MCF 10A (cell line): ENCODE measurements at places on chromosomes 6 and 20. TPM values are rescaled to one million over a fixed set of nuclear protein-coding genes. Genes with fewer than 3 reads are reported as not detected.

WFDC12 gene
- not detected in 2 replicates for total RNA-seq

- peaks cover 85% of the 10 kb centered on the region for H3K36me3 ChIP-seq
- H3K27ac ChIP-seq: no peak overlapping the region
- H3K4me3 ChIP-seq: no peak overlapping the region
- H3K27me3 ChIP-seq: no peaks in the 10 kb centered on the region
These were observed 36.4 kb downstream of the XRN2 start for GRCh38 chr20:21339499-21339898.

DNA sequence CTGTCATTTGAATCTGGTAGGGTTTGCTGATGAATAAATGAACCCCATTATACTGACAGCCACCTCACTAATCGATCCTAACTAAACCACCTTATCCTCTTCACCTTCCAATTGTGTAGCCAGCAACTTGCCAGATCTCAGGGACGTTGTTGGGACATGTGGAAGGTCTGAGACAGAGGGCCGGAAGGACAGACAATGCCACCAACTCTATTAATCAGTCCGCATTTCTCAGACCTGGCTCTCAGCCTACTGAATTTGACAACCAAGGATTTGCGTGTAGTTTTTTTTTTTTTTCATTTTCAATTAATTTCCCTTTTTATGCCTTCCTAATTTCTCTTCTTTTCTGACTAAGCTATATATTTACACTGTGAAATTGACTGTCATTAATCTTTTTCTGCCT, 122.5 kb downstream of the CARMIL1 start:
- H3K27ac ChIP-seq: no peak overlapping the region
- no peaks in the 10 kb centered on the region for H3K27me3 ChIP-seq
- H3K4me3 ChIP-seq: no peak overlapping the region
- H3K36me3 ChIP-seq: peaks cover 4% of the 10 kb centered on the region
- H3K4me1 ChIP-seq: no peaks in the 10 kb centered on the region

DNA sequence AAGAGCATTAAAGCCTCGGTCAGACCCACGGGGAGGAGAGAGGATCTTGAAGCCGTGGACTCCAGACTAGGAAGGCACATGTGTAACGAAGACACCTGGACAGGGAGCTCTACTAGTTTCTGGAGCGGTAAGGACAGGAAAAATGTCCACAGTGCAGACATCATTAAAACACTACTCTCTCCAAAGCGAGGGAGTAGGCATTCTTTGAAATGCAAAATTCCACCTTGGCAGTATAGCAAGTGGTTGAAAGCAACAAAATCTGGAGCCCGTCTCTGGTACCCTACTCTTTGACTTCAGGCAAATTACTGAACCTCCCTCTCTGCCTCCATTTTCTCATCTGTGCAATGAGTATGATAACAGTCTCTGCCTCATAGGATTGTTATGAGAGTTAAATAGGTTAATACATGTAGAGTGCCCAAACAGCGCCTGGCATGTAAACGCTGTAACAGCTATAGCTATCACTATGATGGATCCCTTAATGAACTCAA, 408 bp upstream of the CRIP3 start:
- peak overlapping the region; percentile 61 for H3K4me3 ChIP-seq
- DNase-seq: no peak
- H3K36me3 ChIP-seq: no peaks in the 10 kb centered on the region
- H3K27ac ChIP-seq: no peak overlapping the region

GRCh38 chr20:2397091-2397490, 16.4 kb downstream of the TGM6 start:
- H3K4me1 ChIP-seq: no peaks in the 10 kb centered on the region
- no peak for DNase-seq
- H3K27me3 ChIP-seq: no peaks in the 10 kb centered on the region
- H3K4me3 ChIP-seq: no peak overlapping the region
- no peaks in the 10 kb centered on the region for H3K36me3 ChIP-seq
- H3K27ac ChIP-seq: no peak overlapping the region

GRCh38 chr20:36802326-36803222, 29.0 kb upstream of the DSN1 start:
- H3K4me3 ChIP-seq: no peak overlapping the region
- no peaks in the 10 kb centered on the region for H3K27me3 ChIP-seq
- peaks cover 85% of the 10 kb centered on the region for H3K36me3 ChIP-seq
- H3K4me1 ChIP-seq: no peaks in the 10 kb centered on the region
- H3K27ac ChIP-seq: no peak overlapping the region
- DNase-seq: peak; percentile 36

DNA sequence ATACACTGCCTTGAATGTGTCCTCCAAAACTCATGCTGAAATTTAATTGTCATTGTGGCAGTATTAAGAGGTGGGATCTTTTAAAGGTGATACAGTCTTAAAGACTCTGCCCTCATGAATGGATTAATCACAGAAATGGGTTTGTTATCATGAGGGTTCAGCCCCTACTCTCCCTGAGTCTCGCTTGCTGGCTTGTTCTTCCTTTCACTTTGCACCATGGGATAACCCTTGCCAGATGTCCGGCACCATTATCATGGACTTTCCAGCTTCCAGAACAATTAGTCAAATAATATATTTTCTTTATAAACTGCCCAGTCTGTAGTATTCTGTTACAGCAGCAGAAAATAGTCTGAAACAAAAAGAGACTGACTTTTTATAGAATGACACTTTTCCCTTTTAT, 67.9 kb upstream of the TENT5A start:
- H3K36me3 ChIP-seq: no peaks in the 10 kb centered on the region
- no peaks in the 10 kb centered on the region for H3K4me1 ChIP-seq
- no peak overlapping the region for H3K4me3 ChIP-seq
- no peaks in the 10 kb centered on the region for H3K27me3 ChIP-seq

GRCh38 chr20:61901392-61902220, 164.1 kb downstream of the TAF4 start:
- no peaks in the 10 kb centered on the region for H3K36me3 ChIP-seq
- H3K4me3 ChIP-seq: no peak overlapping the region
- H3K27me3 ChIP-seq: no peaks in the 10 kb centered on the region
- H3K27ac ChIP-seq: no peak overlapping the region
- no peak for DNase-seq
